Lung (tissue), 17 donors: ENCODE measurements at places on chromosomes 3 and 15. TPM values are rescaled to one million over a fixed set of nuclear protein-coding genes. Genes with fewer than 3 reads are reported as not detected.

The CKMT1A gene
- 0.46 TPM for total RNA-seq

DNA sequence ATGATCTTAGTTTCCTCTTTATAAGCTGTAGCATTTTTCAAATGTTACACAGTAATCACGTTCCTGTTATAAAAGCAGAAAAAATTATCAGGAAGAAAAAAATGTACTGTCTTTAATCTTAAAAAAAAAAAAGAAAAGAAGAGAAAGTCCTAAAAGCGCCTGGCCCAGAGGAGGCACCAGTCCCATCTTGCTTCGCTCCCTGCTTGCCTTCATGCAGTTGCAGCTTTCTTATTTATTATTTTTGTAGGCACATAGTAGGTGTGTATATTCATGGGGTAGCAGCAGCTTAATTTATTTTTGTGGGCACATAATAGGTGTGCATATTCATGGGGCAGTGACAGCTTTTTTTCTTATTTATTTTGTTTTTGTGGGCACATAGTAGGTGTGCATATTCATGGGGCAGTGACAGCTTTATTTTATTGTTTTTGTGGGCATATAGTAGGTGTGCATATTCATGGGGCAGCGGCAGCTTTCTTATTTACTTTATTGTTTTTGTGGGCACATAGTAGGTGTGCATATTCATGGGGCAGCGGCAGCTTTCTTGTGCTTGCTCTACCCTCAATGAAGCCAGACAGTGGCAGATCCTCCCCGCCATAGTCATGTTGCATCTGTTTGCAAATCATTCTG, 5.5 kb upstream of the EHD4 start:
- peaks cover 1% of the 10 kb centered on the region for H3K4me1 ChIP-seq
- DNase-seq: no peak
- peaks cover 6% of the 10 kb centered on the region for H3K27me3 ChIP-seq
- H3K4me3 ChIP-seq: no peak overlapping the region
- no peaks in the 10 kb centered on the region for H3K36me3 ChIP-seq
- no peak overlapping the region for H3K27ac ChIP-seq

The PAQR5 gene
- 2.3 TPM for total RNA-seq

The SLC15A2 gene
- 44.6 TPM for total RNA-seq

GRCh38 chr3:24886501-24886900, 391.9 kb upstream of the THRB start:
- no peak overlapping the region for H3K27ac ChIP-seq
- no peaks in the 10 kb centered on the region for H3K4me1 ChIP-seq

The INSYN1 gene
- total RNA-seq: 3.1 TPM

DNA sequence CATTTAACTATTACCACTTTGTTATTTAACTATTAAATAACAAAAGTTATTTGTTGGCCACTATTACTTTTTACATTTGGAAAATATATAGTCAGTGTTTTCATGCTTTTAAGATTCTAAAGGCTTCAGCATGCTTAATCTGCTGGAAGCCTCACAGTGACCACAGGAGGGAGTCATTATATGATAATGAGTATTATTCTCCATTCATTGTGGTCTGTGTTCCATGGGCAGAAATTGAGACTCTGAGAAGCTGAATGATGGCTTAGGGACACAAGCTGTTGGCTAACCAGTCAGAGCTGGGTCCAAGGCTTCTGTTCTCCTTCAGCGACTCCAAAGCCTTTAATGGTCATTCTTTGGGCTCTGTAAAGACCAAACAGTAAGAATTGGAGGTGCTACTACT, 64.7 kb downstream of the BFSP2 start:
- no peaks in the 10 kb centered on the region for H3K36me3 ChIP-seq
- peak; percentile 68 for DNase-seq
- peaks cover 3% of the 10 kb centered on the region for H3K4me1 ChIP-seq
- no peak overlapping the region for H3K27ac ChIP-seq
- no peak overlapping the region for H3K4me3 ChIP-seq
- H3K27me3 ChIP-seq: no peaks in the 10 kb centered on the region
